MG63 (cell line): ENCODE measurements at places on chromosomes 13 and 19. TPM values are rescaled to one million over a fixed set of nuclear protein-coding genes. Genes with fewer than 3 reads are reported as not detected.

Gene C1QTNF9
- not detected in 2 replicates for total RNA-seq

Gene FFAR1
- not detected in 2 replicates for total RNA-seq

Gene PSG7
- not detected in 2 replicates for total RNA-seq

Gene DCT
- not detected in 2 replicates for total RNA-seq

Gene PRTN3
- total RNA-seq = not detected in 2 replicates

Gene PSENEN
- 37.6 and 76.2 TPM in 2 replicates for total RNA-seq

Gene CC2D1A
- 26.2 and 27.3 TPM in 2 replicates for total RNA-seq

Gene SERP2
- total RNA-seq = not detected in 2 replicates

Gene SPRED3
- 0.49 and 4.5 TPM in 2 replicates for total RNA-seq

Gene IGFL3
- total RNA-seq = not detected in 2 replicates

Gene ZNF878
- total RNA-seq = 0.13 and 1.1 TPM in 2 replicates

Gene LILRB2
- not detected in 2 replicates for total RNA-seq

Gene LILRB3
- total RNA-seq = not detected in 2 replicates
